ENCODE measurements at places on chromosomes 12 and 14.

- no peak for DNase-seq
Measured at GRCh38 chr12:4353785-4354208, 25.7 kb downstream of the FGF23 start.

DNA sequence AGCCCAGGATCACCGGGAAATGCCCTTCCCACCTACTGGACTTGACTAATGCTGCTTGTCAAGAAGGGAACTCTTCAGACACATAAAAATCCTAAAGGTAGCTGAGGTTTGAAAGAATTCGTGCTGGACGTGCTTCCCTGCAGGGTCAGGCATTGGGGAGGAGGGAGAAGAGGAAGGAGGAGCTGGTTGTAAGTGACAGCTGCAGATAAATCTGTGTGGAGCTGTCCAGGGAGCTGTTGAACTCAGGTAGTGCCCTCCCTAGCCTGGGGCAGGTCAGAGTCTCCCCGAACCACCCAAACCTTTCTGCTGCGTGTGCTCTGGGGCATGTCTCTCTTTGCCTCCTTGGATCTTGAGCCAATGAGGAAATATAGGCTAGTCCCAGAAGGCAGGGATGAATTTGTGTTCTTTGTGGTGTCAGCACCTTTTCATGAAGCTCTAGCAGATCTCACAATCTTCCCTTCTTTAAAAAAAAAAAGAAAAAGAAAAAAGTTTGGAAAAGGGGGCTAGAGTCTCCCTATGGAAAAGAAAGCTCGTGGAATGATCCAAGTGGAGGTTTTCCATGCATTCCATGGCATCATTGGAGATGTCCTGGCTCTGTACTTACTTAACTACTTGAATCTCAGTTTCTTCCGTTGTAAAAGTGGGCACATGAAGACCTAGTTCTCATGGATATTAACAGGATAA, 23.6 kb upstream of the FOS start:
- no peak for DNase-seq

- no peak for DNase-seq
Measured at GRCh38 chr12:65666876-65667275, 157.4 kb upstream of the HMGA2 start.

DNA sequence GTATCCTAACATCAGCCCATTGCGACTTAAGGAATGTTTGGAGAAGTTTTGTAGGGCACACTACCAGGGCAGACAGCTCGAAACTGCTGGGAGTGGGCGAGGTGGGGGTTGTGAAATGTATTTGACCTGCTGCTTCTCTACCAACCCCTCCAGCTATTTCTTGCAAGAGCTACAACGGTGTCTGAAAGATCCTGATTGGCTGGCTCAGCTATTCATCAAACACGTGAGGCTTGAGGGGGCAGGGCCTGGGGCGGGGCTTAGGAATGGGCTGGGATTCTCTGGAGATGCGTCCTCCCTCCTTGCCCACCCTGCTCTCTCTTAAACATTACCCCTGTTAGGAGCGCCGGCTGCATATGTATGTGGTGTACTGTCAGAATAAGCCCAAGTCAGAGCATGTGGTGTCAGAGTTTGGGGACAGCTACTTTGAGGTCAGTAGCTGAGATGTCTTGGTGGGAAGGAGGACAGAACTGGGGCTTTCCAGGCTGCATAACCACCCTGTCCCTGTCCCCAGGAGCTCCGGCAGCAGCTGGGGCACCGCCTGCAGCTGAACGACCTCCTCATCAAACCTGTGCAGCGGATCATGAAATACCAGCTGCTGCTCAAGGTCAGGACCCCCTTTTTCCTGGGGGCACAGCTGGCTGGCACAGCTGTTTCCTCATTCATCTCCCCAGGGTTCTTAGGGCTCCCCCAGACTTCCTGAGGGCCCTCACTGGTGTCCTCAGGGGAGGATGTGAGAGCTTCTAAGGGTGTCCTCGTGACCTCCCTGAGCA, 3.1 kb downstream of the ARHGEF25 start:
- DNase-seq, result no peak

DNA sequence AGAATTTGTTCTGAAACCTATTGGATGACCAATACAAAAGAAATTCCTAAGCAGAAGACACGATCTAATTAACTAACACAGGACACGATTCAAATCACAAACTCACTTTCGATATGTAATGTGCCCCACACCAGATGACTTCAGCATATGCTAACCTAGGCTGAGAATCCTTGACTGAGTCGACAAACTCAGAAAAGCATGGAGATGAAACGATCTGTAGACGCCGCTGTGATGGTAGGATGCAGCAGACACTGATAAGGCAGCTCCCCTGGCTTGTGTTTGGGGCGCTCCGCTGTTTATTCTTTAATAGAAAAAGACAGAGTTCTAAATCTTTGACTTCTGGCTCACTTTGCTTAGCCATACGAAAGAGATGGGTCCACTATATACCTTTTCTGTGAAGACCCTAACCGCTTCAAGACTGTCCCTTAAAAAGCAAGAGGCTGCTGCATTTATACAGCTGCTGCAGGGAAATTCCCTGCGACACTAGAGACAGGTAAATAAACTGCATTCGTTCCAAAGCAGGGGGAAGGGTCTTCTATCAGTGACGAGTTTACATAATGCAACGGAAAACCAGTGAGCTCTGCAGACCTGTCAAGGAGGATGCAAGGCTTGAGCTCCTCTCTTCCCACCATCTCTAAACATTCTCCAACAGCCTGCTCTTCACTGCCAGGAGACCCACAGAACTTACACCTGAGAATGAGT, 929 bp downstream of the CHD8 start:
- DNase-seq, result no peak

DNA sequence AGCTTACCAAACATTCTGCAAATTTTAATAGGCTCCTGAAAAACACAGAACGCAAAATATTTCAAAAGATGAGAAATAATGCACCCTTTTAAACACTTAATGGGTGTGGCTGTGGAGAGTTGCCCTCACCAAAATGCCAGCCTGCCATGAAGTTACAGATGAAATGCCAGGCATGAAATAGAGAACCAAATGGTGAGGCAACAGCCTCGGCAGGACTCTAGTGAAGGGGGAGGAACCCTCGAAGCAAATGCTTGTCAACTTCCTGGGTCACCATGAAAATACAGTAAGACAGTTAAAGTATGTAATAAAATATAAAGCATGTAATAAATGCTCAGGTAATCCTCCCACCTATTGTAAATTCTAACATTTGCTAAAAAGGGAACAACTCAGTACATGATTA, 24.1 kb downstream of the DUSP16 start:
- no peak for DNase-seq

GRCh38 chr14:91397965-91398591, 19.5 kb downstream of the CCDC88C start:
- no peak for DNase-seq

DNA sequence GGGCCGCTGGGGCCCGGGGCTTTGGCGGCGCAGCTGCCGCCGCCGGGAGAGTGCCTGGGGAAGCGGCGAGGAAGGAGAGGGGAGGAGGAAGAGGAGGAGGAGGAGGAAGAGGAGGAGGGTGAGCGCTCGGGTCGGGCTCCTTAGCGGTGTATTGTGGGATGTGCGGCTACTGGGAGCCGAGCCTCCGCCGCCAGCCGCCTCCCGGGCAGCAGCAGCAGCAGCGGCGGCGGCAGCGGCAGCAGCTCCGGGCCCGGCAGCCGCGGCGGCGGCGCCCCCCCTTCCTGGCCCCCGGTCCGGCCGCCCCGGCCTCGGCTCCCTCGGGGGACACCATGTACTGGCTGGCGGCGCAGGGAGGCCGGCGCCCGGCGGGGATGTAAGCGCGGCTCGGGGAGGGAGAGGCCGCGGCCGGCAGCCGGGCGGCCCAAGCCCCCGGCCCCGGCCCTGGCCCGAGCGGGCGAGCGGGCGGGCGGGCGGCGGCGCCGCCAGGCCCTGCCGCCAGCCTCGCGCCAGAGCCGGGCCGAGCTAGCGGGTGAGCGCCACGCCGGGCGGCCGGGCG, at the start of gene SETD1B:
Gene SETD1B (plus strand): TSS at position 149 of the 556 bp plus-strand sequence. CDS start 729 bp downstream, outside the sequence.
- no peak for DNase-seq

DNA sequence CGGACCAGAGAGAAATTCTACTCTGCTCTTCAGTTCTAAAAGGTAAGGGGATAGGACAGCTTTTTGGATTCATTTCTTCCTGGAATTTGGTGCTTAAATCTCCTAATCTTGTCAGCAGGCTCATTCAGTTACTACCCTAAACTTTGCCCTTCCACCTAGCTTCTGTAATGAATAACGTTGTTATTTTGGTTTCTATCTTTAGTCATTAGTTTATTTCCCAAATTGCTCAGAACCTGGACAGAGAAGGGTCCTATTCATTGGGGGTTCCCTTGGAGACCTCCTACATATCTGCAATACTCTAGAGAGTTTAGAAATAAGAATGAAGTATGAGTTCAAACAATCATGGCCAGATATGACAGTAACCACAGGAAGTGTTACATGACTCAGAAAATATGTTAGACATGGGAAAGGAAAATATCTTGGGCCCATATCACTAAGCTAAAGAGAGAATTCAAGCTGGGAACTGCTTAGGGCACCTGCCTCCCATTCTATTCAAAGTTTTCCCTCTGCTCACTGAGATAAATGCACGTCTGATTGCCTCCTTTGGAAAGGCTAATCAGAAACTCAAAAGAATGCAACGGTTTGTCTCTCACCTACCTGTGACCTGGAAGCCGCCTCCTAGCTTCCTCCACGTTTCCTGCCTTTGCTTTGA, 87.9 kb downstream of the GAS2L3 start:
- DNase-seq, result no peak

DNA sequence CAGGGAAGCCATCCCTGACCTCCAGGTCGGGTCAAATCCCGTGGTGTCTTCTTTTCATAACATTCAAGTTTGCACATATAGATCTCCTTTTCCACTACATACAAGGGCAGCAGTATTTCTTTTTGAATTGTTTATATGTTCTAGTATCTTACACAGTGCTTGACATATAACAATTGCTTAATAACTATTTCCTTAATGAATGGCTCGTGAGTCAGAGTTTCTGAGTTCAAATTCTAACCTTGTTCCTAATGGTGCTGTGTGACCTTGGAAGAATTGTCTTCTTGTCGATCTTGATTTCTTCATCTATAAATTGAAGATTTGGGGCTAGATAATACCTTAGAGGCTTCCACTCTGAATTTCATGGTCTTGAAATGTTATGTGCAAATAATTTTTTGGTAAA, 57.2 kb upstream of the PELI2 start:
- no peak for DNase-seq

- no peak for DNase-seq
Measured at GRCh38 chr14:89493877-89494634, 77.0 kb upstream of the FOXN3 start.

GRCh38 chr12:124559182-124560017, 8.0 kb downstream of the NCOR2 start:
- DNase-seq, result no peak

GRCh38 chr12:42104784-42105183, 39.9 kb downstream of the GXYLT1 start:
- DNase-seq, result no peak

- no peak for DNase-seq
Measured at GRCh38 chr14:42523666-42524065, 917.0 kb downstream of the LRFN5 start.

DNA sequence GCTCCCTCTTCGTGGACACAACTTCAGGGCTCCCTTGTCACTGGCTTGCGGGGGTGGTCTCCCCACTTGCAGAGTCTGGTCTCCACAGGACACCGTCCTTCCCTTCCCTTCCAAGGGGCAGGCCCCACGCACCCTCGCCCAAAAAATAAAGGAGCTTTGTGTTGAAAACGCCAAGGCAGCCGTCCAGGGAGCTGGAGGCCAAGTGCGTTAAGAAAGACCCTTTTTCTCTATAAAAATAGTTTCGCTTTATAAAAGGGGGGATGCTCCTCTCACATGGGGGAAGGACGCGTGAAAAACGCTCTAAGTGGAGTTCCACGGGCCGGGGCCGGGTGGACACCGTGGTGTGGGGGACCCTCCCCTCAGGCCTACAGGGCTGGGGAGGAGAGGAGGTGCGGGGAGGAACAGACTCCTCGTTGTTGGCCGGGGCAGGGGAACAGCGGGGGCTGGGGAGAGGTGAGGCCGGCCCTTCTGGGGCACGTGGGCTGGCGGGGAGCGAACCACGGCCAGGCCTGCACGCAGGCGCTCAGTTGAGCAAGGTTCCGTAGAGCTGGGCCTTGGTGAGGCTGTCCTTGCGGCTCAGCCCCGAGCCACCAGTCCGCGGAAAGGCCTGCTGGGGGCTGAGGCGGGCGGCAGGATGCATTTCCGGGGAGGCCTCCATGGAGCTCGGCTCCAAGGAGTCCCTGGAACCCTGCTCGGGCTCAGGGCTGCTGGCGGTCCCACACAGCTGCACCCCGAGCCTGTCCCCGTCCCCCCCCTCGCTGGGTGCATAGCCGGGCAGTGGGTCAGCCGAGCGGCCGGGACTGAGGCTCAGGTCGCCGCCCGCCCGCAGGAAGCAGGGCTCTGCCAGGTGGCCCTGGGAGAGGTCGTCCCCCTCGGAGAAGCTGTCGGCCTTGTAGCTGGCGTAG, 49.5 kb downstream of the BEGAIN start:
- DNase-seq, result no peak

DNA sequence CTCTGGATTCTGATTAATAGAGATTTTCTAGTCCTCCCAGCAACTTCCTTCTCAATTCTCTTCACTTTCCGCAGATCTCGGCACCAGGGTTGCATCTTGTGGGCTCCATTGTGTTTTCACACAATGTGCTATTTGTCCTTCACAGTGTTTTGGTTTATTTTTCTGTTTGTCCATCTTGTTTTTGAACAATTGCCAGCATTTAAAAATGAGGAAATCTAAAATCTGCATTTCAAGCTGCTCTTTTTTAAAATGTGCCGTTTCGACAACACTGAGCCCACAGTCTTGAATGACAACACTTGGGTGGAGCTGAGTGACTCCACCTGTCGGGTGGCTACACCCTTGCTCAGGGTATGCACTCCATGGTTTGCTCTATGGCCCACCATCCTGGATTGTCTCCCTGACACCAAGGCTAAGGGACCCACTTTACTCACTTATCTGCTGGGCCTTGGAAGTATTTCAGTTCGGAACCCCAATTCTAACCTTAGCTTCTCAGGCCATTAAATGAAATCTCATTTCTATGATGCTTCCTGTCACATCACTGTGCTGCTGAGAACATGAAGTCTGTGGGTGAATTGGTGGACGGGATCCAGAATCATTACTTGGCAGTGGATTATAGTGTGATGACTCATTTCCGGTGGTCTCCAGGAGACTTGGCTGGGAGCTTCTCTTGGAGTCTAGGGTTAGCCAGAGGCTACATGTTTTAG, 3.4 kb upstream of the MYRFL start:
- DNase-seq, result no peak

GRCh38 chr12:66197495-66197921, 8.5 kb downstream of the IRAK3 start:
- no peak for DNase-seq

Data from KG1 (cell line).